ENCODE measurements at places on chromosomes 3 and 15. TPM values are rescaled to one million over a fixed set of nuclear protein-coding genes. Genes with fewer than 3 reads are reported as not detected.

GRCh38 chr15:68743256-68743655, 77.4 kb downstream of the ANP32A start:
- no peak for DNase-seq

DNA sequence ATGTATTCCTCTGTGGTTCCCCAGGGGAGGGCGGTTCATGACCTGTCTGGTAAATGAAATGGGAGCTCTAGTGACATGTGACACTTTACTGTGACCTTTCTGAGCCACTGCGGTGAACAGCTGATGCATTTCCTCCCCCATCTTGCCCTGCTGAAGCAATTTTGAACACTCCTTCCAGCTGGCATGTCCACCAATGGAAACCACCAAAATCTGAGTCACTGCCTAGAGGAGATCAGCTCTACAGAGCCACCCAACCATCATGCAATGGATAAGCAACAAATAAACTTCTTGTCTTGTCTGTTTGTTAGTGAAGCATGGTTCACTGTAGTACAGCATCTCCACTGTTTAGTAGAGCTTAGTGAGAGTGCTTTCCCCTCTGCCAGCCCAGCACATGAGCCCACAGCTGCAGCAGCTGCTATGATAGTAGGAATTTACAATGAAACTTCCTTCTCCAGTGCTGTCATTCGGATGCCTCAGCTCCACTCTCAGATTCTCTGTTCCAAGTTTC, 479.4 kb downstream of the NTRK3 start:
- DNase-seq: no peak

DNA sequence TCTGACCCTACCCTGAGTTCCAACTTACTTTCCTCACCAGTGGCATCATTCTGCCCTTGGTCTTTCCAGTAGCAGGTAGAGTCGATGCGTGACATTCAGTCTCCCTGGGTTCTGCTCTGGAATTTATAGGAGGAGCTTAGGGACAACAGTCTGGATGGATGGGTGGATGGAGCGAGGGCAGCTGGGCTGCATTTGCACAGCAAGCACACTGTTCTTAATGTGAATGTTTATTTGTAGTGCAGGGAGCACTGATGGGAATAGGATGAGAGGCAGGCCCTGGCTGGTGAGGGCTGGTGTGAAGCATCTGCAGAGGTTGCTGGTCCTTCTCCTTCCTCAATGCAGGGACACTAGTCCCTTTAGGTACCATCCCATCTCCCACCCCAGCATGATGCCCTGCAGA, 176.2 kb downstream of the EPHB1 start:
- DNase-seq: no peak

DNA sequence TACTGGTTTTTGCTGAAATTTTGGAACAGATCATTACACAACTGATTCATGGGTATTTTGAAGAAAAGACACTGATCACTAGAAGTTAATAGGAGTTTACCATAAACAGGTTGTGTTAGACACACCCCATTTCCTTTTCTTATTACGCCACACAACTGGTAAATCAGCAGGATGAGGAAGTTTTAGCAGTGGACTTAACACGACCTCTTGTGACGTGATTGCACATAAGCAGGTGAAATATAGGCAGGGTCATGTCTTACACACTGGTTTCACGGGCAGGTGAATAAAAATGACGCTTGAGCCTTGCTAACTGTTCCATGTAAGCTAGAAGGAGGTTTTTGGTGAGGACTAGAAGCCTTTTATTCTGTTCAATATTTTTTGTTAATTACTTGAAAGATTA, 27.1 kb upstream of the TPRG1 start:
- peak; percentile 31 for DNase-seq

- no peak for DNase-seq
Measured at GRCh38 chr3:127629467-127630403, 750 bp downstream of the PODXL2 start.

DNA sequence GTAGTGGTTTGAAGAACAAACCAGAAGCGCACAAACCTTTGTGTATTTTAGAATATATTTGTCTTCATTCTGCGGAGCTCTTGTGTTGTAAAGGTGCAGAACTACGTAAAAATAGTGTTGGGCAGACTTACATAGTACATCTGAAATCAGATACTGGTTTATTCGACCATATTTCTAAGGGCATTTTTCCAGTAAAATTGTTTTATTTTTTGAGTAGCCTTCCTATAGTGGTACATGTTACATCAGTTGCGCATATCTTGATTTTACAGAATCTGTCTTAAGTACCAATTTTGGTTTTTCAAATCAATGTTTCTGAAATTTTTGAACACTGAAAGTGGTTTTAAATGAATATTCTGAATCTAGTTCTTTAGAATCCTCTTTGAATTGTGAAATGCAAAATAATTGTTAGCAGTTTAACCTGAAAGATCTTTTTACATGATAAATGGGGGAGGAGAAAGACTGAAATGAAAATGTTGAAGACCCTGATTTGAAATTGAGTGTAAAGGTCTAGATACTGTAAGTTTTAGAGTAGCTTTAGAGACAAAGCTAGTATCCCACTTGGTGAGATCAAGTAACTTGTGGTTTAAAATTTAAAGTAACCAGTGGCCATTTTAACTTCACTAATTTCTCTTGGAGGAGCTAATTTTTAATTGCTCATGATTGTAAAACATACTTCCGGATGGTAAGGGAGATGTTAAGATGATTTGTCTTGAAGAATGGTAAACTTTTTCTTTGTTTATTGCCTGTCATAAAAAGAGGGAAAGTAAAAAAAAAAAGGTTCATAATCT, 15.5 kb upstream of the CHD2 start:
- no peak for DNase-seq

The SUSD5 gene
- 2.4 TPM for polyA plus RNA-seq

The PATL2 gene
- 0.54 TPM for polyA plus RNA-seq

DNA sequence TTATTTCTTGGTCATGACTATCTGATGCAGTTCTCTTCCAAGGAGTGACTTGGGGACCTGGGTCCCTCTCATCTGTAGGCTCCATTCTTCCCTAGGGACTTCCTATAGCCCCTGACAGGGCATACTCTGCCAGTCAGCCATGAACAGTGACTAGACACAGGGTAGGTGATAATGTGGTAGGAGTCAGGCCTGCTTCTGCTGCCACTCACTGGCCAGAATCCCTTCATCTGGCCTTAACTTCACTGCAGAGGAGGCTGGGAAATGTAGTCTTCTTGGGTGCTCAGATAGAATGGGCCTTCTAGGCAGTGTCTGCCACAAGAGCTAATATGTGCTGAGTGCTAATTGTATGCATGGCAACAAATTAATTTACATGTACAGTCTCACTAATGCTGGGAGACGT, 84.5 kb downstream of the CACNA2D3 start:
- no peak for DNase-seq

DNA sequence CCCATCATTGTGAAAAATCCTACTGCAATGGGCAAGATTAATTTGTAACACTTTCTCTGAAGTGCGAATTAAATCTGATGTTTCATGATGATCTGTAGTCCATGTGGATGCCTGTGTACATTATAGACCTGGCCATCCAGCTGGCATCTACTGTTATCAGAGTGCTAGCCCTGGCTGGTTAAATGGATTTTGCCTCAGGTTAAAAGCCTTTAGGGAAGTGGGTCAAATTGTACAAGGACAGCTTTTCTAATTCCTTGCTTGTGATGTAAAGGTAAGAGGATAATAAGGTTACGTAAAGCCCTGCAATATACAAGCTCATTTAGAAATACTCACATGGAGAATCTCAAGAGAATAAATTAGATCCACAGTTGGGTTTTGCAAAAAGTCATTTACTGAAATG, 138.2 kb downstream of the EPHA3 start:
- DNase-seq: no peak

The IL17RE gene
- 6.8 TPM for polyA plus RNA-seq

The ZDHHC19 gene
- 0.79 TPM for polyA plus RNA-seq

- DNase-seq: no peak
Measured at GRCh38 chr3:27454914-27455313, 29.3 kb downstream of the SLC4A7 start.

The CCDC80 gene
- 83.5 TPM for polyA plus RNA-seq

The CHL1 gene
- polyA plus RNA-seq: not detected

DNA sequence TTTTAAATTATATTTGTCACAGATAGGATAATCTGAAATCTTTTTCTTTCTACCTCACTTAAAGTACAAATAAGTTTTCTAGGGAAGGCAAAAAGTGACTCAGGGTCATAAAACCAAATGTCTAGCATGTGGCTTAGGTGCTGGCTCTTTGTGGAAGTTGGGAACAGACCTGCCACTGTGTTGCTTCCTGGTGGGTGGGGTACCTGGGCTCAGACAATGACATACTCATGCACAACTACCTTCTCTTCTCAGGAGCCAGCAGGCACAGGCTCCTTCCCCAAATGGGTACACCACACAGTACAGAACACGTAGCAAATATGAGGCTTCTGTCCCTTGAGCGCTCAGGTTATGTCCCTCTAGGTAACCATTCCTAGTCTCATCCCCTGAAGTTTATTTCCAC, 40.1 kb upstream of the MUC13 start:
- DNase-seq: peak; percentile 33

DNA sequence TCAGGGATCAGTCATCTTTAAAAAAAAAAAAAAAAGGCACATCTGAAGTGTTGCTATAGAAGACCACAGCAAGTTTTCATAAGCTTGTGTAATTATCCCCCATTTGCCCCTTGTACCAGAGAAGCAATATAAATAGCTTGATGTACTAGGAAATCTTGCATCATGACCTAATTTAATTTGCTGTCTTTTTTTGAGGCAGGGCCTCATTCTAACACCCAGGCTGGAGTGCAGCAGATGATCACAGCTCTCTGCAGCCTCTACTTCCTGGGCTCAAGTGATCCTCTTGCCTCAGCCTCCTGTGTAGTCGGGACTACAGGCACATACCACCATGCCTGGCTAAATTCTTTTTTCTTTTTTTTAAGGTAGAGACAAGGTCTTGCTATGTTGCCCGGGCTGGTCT, 88.7 kb downstream of the ARIH1 start:
- no peak for DNase-seq

The BTD gene
- 28.4 TPM for polyA plus RNA-seq

DNA sequence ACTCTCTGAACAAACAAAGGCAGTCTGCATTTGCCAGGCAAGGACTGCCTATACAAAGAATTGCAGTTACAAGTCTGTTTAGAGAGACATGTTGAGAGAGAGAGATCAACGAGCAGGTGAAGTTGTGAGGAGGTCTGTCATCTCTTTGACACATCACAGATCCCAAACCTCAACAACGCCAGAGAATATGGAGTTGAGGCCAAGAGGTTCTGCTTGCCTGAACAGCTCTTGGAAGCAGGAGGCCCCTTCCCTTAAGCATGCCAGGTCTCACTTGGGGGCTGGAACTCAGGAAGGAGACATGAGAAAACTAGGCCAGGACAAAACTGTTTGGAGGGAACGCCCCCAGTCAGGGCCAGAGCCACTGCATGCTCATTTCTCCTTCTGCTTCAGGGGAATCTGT, 22.3 kb upstream of the MUSTN1 start:
- DNase-seq: no peak

GRCh38 chr3:120145542-120146285, 51.5 kb upstream of the GSK3B start:
- DNase-seq: peak; percentile 35

DNA sequence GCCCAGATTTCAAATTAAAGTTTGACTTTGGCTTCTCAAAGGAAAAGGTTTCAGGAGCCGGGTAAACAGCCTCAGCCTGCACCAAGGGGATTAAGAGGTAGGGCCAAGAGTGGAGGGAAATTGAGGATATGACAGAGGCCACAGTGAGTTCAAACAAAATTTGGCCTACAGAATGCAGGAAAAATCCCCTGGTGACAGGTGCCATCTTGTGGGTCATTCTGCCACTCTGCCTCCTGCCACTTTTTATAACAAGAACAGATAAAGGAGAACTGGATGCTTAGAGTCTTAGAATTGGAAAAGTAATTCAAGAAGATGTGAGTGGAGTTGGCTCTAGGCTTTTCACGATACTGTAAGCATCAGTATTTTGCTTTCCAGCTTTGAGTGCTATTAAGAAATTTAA, 253.2 kb downstream of the NR2F2 start:
- DNase-seq: no peak

The SEMA5B gene
- polyA plus RNA-seq: 1.8 TPM

- DNase-seq: no peak
Measured at GRCh38 chr3:139005356-139005993, 593 bp downstream of the PRR23A start.

DNA sequence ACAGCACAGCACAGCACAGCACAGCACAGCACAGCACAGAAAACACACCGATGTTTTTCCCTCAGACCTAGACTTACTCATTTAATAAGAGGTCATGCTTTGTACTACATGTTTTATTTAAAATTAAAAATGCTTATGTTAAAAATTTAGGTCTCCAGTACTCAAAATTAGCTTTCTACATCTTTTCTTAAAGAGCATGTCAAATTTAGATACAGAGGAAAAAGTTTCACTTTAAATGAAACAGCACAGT, 78.7 kb downstream of the CHAC1 start:
- no peak for DNase-seq

The SLC30A4 gene
- 2.7 TPM for polyA plus RNA-seq

DNA sequence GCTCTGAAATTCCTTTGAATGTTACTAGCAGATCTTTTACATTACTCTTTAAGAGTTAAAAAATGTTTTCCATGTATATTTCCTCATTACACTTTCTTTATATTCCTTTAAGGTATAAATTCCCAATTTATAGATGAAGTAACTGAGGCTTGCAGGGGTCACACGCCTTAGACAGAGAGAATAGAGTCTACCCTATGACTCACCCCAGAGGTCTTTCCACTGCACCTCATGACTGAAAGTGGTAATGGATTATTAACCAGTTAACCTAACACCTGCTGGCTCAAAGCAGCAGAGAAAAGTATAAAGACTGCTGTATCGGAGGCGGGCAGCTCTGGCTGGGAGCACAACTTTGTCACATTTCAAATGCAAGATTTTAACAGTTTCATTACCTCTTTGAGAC, 37.7 kb downstream of the LDHAL6B start:
- DNase-seq: peak; percentile 55

GRCh38 chr3:42402394-42403096, 7.9 kb downstream of the LYZL4 start:
- DNase-seq: no peak

- no peak for DNase-seq
Measured at GRCh38 chr15:52093539-52094510, 18.8 kb downstream of the BCL2L10 start.

DNA sequence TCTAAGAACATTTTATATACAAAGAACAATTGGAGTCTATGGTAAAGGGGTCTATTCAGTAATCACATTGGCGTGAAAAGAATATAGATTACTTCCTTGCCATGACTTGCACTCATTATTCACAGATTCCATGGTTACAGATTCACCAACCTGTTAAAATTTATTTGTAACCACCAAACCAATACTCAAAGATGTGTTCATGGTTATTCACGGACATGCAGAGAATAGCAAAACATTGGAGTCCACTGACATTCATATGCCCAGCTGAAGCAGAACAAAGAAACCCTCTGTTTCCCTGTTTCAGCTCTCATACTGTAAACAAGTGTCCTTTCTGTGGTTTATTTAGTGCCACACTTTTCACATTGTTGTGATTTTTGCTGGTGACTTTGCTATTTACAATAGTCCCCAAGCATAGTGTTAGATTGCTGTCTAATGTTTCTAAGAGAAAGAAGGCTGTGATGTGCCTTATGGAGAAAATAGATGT, 185.8 kb upstream of the TTC14 start:
- no peak for DNase-seq

GRCh38 chr3:188594139-188594538, 440.2 kb downstream of the LPP start:
- no peak for DNase-seq

GRCh38 chr15:29522373-29523276, 253.0 kb upstream of the NSMCE3 start:
- DNase-seq: peak; percentile 22

The ZNF621 gene
- polyA plus RNA-seq: 5.9 TPM

All from hepatocyte (in vitro differentiated cells).